Eye (tissue), 1 donor: ENCODE measurements at places on chromosomes 6 and 20.

- DNase-seq = peak; percentile 29
These were observed 207.4 kb downstream of the DLL1 start for GRCh38 chr6:170083236-170084051.

GRCh38 chr6:128655978-128656498 is 135.6 kb upstream of the PTPRK start:
- DNase-seq = peak; percentile 4

- DNase-seq = peak; percentile 63
These were observed 28.6 kb downstream of the GPX5 start for GRCh38 chr6:28553986-28554881.

- DNase-seq = no peak
These were observed 63.4 kb downstream of the TXNDC5 start for GRCh38 chr6:7846966-7847818.

GRCh38 chr6:35055891-35056290 is 85.2 kb downstream of the TCP11 start:
- no peak for DNase-seq

DNA sequence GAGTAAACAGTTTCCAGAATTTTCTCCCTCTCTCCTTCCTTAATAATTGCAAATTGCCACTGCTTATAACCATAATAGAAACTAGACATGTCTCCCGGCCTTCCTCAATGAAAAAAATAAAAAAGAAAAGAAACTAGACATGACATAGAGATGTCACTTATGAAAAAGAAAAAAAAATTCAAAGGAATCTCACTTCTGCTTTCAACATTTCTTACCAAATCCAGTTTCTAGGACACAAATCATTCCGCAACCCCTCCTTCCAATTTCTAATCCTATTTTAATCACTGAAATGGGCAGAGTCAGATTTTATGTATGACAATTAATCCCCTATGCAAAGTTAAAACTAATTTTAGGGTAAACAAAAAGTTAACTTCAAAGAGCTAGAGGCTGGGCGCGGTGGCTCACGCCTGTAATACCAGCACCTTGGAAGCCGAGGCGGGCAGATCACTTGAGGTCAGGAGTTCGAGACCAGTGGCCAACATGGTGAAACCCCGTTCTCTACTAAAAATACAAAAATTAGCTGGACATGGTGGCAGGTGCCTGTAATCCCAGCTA is 40.1 kb upstream of the EEF1A1 start:
- no peak for DNase-seq

GRCh38 chr20:1816384-1817381 is 78.5 kb upstream of the SIRPA start:
- DNase-seq = no peak

DNA sequence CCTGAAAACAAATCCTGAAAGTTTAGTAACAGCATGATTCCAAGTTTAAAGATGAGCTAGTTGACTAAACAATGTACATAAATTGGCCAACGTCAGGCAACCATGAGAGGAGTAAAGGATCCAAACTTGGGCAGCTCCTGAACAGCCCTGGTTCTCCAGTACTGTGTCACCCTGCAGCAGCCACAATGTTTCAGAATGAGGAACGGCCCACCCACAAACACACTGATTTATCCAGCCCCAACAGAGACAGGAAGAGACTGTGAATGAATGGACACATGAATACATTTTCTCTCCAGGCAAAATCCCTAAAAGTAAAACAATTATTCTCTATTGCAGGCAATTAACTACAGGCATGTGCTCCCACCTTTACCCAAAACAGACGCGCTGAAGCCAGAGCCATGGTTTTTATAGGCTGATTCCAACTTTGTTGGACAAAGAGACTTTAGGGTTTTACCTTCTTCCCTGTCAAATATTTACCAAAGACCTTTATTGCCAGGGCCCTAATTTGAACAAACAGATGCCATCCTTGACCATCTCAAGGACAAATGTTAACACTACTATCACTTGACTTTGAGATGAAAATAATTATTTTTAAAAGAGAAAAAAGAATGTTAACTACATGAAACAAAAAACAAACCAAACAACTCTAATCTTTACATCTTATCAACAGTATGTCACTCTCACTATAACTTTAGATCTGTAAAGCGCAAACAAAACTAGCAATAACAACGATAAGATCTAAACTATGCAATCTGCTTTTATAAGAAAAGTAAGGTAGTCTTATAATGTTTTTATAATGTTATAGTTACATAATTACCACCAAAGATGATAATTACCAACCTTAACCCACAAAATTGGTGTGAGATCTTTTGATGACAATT is 22.9 kb downstream of the CNKSR3 start:
- DNase-seq = no peak

DNA sequence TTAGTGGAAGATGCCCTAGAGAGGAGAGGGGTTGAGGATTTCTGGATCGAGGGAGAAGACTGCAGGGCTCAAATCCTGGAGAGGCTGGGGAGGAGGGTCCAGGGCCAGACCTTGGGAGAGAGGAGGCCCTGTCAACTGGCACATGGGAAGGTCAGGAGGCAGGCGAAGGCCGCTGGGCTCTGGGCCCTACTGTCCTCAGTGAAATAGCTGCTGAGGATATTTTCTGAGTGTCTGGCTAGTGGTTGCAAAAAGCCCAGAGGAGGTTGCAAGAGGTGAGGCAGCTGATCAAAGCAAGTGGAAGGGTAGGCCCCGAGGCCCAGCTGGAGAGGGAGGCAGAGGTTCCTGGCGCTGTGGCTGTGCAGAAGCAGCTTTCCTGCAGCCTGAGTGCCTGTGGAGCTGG is 103.4 kb upstream of the MLN start:
- no peak for DNase-seq

- peak; percentile 63 for DNase-seq
These were observed 20.4 kb upstream of the BPIFB1 start for GRCh38 chr20:33262658-33263065.

- peak; percentile 46 for DNase-seq
These were observed 32.7 kb upstream of the MAP7 start for GRCh38 chr6:136582711-136583471.

- DNase-seq = no peak
These were observed 2.3 kb downstream of the HLA-DQB2 start for GRCh38 chr6:32761072-32761471.

DNA sequence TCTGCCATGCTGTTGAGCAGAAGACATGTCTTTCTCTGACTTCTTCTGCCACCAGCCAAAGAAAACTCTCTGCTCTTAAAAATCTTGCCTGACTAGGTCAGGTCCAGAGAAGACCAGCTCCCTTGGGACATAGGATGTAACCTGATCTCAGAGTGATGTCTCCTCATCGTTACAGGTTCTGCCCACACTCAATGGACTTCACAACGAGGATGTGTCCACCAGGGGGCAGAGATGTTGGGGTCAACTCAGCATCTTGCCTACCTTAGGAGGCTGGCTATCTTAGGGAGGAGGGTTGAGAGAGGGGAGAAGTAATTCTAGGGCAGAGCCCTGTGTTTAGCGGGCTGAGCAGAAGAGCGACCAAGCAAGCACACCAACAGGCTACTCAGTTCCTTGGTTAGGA is 207.6 kb upstream of the CDH4 start:
- DNase-seq = no peak

- no peak for DNase-seq
These were observed 29.8 kb downstream of the KIF6 start for GRCh38 chr6:39695447-39695846.

- no peak for DNase-seq
These were observed 247.8 kb upstream of the CHD6 start for GRCh38 chr20:41865938-41866337.
